ENCODE measurements at places on chromosomes 2 and 18.

DNA sequence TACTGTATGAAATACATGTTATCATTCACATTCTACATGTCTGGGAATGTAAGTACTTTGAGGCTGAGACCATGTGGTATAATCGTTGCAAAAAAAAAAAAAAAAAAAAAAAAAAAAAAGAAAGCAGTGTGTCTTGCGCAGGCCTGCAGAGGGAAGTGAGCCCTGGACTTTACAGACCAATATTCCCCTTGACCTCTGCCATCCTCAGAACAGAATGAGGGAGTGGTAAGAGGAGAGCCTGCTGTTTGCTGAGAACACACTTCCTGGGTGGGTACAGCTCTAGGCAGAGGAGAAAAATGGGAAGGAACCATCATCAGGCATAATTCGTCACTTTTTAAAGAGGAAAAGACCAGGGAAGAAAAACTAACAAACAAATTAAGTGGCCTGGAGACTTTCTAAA lies 28.8 kb upstream of the TBC1D8 start:
- DNase-seq = no peak

GRCh38 chr2:183269956-183270355 lies 145.7 kb downstream of the NUP35 start:
- no peak for DNase-seq

GRCh38 chr18:45890606-45891005 lies 65.1 kb downstream of the SIGLEC15 start:
- no peak for DNase-seq

GRCh38 chr2:176056406-176056805 lies 27.4 kb downstream of the EVX2 start:
- no peak for DNase-seq

GRCh38 chr18:32618546-32618945 lies 147.9 kb upstream of the GAREM1 start:
- no peak for DNase-seq

- DNase-seq = no peak
Observed at GRCh38 chr2:11546072-11546471, 12.2 kb downstream of the GREB1 start.

GRCh38 chr2:241153616-241154015 lies 3.3 kb downstream of the PPP1R7 start:
- no peak for DNase-seq

DNA sequence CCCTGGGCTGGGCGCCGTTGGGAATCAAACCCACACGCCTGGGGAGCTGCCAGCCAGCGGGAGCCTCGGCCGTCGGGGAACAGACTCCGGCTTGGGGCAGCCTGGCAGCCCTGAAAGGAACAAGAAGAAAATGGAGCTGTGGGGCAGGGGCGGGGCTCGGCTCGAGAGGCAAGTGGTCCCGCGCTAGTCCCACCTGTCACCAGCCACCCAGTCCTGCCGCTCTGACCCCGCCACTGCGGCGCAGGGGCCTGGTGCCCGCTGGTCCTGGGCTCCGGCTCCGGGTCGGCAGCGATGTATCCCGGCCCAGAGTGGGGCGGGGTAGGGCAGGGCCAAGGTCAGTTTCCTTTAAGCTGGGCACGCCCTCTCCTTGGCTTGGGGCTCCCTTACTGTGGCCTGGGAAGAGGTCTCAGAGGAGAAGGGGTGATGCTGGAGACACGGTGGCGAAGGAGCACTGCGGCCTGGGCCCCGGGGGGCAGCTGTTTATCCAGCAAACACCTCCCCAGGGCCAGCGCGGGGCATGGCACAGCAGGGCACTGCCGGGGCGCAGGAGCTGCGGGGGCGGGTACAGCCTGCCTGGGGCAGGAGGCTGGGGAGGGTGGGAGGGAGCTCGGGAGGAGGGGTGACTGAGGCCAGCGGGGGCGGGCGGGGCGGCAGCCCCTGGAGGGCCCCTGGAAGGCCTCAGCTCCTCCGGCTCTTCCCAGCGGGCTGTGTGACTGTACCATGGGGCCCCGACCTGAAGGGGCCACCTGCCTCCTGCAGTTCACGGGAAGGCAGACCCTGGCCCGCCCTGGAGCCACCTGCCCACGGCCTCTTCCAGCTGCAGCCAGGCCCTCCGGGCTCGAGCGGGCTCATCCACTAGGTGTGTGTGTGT lies 15.6 kb downstream of the ODC1 start:
- peak; percentile 76 for DNase-seq

DNA sequence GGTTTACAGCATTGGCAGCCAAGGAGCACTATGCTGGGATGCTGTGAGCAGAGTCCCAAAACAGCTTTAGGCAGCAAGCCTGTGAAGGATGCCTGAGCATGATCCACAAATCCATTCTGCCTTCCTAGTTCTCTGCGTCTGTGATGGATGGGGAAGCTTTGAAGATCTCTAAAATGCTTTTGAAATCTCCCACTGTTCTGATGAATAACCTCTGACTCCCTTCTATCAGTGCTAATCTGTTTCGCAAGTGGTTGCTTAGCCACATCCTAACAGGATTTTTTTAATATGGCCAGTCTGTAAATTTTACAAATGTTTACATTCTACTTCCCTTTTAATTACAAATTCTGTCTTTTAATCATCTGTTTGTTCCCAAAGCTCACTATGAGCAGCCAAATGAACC lies 319.2 kb downstream of the GULP1 start:
- DNase-seq = no peak

GRCh38 chr18:76621226-76621625 lies 126.2 kb upstream of the ZNF516 start:
- DNase-seq = no peak

- no peak for DNase-seq
Observed at GRCh38 chr2:99827296-99827999, 314.9 kb downstream of the AFF3 start.

- no peak for DNase-seq
Observed at GRCh38 chr18:49487711-49488310, 777 bp upstream of the C18orf32 start.

DNA sequence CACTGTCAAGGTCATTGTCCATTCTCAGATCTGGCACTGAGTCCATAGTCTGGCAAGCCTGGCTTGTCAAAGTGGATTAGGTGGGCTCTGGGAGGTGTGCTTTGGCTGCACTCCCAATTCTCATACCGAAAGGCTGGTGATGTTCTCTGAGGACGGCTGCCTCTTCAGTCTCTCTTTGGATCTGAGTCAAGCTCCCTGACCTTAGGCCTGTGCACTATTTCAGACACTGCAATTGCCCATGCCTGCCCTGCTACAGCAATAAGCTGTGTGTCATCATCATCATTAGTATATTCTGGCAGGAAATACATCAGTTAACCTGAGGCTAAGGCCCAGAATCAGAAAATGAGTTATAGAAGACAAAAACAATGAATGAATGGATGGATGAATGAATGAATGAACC lies 1.6 kb upstream of the SLC5A7 start:
- no peak for DNase-seq

- DNase-seq = no peak
Observed at GRCh38 chr2:26652361-26653041, 11.3 kb upstream of the CIB4 start.

GRCh38 chr2:20698916-20699613 lies 32.1 kb downstream of the GDF7 start:
- no peak for DNase-seq

DNA sequence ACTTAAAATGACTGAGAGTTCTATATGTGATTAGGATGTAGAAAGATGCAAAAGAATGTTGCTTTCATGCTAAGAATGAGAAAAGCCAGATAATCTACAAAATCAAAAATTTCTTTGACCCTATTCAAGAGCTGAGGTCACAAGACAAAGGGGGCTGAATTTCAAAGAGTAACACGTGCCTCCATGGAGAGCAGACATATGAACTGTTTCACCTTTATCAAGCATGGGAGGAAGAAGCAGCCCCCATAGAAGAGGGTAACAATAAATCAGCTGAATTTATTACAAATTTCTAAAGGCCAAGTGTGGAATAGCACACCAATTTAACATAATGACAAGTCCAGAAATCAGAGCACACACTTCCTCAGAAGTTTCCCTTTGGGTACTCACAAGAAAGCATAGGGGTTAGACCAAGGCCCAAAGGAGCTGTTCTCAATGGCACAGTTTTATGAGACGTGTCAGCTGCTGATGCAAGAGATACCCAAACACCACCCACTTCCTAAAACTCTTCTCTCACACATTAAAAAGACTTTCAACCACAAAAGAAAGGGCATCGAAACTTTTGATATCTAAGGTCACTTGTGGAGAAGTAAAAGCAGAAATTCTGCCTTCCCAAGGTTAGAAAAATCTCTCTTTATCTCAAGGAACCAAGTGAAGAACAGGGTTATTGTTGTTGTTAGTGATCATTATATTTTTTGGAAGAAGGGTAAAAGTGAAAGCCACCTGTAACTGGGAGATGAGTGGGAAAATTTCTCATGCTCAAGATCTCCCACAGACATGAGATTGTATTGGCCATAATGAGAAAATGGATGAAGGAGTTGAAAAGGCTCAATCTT lies 950.1 kb downstream of the TRIB2 start:
- DNase-seq = no peak

- DNase-seq = no peak
Observed at GRCh38 chr2:194346193-194346592, 1310.8 kb upstream of the SLC39A10 start.

DNA sequence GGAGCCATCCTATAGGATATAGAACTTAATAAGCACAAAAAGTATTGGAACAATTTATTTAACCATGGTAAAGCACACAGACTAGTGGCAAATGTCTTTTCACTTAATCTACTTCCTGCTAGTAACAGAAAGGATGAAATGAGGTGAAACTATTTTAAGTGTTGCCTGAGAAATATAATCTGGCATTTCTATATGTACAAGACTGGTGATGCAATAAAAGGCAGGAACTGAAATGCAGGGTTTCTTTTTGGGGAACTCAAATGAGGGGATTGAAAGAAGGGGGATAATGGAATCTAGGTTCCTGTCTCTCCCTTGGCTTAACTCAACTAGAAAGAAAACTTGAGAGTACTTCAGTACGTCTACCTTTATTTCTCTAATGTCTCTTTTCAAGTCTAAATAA lies 122.3 kb downstream of the MEMO1 start:
- DNase-seq = no peak

GRCh38 chr2:55168221-55169154 lies 63.6 kb downstream of the CLHC1 start:
- DNase-seq = peak; percentile 86

All from posterior cingulate gyrus (tissue), 11 donors.